ENCODE measurements at places on chromosomes 5 and 9. TPM values are rescaled to one million over a fixed set of nuclear protein-coding genes. Genes with fewer than 3 reads are reported as not detected.

DNA sequence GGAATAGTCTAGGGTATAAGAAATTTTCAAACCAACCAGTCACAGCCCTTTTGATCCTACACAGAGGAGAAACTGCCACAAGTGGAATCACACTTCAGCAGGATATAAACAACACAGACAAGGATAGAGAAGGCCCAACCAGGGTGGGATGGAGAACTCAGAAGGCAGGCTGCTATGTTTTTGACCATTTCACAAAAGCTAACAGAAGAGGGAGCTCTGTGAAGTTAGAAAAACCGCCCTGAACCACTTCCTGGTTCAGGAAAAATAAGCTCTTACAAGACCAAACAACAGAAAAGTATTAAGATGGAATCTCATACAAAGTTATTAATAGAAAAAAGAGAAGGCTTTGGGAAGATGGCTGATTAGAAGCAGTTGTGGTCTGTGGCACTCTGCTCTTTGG is 960 bp upstream of the IFNB1 start:
- no peak for DNase-seq

DNA sequence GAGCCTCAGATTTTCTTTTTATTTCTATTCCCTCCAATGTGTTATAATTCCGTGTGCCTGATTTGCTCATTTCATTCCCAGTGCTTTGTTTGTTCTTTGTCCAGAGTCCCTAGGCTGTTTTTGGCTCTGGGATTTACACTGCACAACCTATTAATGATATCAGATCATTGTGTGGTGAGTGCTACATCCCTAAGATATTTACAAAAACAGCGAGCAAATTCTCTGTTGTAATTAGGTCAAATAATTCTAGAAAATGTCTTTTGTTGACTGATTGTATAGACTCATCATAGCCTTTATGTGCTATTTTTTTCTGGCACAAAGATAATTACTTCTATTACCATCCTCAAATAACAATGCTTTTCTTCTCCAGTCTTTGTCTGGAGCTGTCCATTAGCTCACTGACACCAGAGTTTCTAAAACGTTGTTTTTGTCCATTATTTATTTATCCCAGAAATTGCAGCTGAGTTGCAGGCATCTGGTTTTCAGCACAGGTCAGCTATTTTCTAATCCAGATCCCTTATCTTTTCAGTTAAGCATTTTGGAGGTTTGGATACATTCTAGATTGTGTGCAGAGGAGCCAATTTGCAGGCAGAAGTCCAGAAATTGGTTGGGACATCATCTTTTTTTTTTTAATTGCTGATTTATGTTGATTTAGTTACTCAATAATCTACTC is 379.9 kb upstream of the DMAC1 start:
- DNase-seq, result no peak

GRCh38 chr5:14316471-14316870 is 173.3 kb downstream of the TRIO start:
- DNase-seq, result no peak

- DNase-seq, result no peak
Measured at GRCh38 chr5:153676406-153676805, 185.9 kb downstream of the GRIA1 start.

DNA sequence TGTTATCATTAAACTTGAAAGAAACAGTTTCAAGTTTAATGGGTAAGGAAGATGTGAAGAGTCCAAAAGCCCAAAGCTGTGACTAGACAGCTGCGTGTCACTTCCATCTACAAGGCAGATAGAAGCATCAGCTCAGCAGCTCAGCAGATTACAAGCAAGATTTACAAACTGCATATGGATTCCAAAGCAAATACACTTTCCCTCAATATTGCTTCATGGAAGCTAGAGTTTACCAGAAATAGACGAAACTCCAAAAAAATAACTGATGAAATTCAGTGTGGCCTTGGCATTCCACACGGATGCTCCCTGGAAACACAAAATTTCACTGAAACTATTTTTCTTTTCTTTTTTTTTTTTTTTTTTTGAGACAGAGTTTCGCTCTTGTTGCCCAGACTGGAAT is 17.9 kb downstream of the MYO10 start:
- DNase-seq, result no peak

- DNase-seq, result no peak
Measured at GRCh38 chr5:55320571-55320970, 12.8 kb downstream of the MTREX start.

GRCh38 chr9:132748450-132748849 is 78.2 kb downstream of the GTF3C4 start:
- no peak for DNase-seq

DNA sequence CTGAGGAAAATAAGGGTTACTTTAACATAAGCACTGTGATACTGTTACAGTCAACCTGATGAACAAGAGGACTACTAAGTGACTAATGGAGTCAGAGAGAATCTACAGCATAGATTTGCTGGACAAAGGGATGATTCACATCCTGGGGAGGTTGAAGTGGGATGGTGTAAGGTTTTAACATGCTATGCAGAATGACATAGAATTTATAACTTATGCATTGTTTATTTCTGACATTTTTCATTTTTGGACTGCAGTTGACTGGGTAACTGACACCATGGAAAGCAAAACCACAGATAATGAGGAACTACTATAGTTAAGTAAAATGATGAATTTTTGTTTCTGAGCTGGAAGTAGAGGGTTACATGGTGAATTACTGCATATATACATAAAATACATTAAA is 389.2 kb downstream of the MAT2B start:
- no peak for DNase-seq

GRCh38 chr9:79880626-79881025 is 308.9 kb downstream of the TLE4 start:
- no peak for DNase-seq

- DNase-seq, result no peak
Measured at GRCh38 chr5:122846051-122846550, 688 bp downstream of the SNX24 start.

DNA sequence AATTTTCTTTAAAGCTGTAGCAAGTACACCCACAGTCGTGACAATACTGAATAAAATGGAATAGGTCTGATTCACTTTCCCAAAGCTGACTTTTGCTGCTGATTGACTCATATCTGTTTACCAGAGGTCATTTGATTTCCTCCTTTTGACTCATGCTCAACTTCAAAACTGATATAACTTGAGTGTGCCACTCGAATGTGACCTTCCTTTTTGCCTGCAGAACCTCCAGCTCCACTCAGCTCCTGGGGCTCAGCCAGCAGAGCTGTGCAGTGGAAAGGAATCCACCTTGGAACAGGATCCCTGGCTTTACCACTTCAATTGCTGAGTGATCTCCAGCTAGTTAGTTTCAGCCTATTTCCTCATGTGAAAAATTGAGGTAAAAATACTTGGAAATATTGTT is 84.1 kb downstream of the FEM1C start:
- no peak for DNase-seq

- DNase-seq, result no peak
Measured at GRCh38 chr5:159402311-159402710, 72.0 kb upstream of the IL12B start.

GRCh38 chr9:97854696-97855485 is 1.9 kb downstream of the FOXE1 start:
- DNase-seq, result no peak

DNA sequence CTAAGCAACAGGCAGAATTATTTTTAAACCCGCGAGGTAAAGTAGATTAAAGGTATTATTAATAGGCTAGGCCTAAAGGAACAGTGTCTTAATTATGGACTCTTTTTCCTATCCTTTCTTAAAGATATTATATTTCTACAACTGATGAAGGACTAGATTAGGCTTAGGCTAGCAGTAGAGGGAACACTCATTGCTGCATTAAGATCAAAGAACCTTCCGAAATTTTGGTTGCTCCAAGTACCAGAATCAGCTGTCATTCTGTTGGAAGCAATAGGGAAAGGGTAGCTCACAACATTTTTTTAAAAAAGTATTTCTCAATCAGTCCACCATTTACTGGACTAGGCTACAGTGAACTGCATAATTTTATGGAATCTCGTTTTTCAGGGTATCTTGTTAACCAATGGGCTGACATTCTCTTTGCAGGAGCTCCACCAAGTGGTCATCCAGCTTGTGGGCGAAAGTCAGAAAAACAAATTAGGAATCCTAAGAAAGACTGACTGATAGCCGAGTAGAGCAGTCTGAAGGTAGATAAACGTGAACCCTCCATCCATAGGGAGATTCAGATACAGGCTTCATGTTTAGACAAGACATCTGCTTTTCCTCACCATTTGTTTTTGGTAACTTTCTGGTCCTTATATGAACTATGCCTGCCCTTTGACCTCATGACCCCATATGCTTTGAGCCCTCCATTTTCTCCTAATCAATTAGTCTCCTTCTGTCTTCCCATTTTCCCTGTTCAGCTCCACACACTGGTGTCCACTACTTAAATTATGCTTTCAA is 103.6 kb upstream of the CHD1 start:
- DNase-seq, result no peak

GRCh38 chr9:76866689-76867088 is 39.2 kb downstream of the PRUNE2 start:
- no peak for DNase-seq

The FGD3 gene
- total RNA-seq, result 36.3 TPM

The GMCL2 gene
- not detected for total RNA-seq

The ADCY2 gene
- total RNA-seq, result 0.08 TPM

The NRG2 gene
- total RNA-seq, result 0.30 TPM

The BAAT gene
- 0.16 TPM for total RNA-seq

The CDX1 gene
- total RNA-seq, result 0.13 TPM

The SPAAR gene
- total RNA-seq, result not detected

The PCDHB4 gene
- not detected for total RNA-seq

The ZNF658 gene
- total RNA-seq, result 2.1 TPM

The EXOC3 gene
- 78.3 TPM for total RNA-seq

The NFIB gene
- total RNA-seq, result 0.42 TPM

The SLC36A3 gene
- not detected for total RNA-seq

The MYO10 gene
- 0.54 TPM for total RNA-seq

The FOXI1 gene
- total RNA-seq, result not detected
